ENCODE measurements at places on chromosomes 7 and 10. TPM values are rescaled to one million over a fixed set of nuclear protein-coding genes. Genes with fewer than 3 reads are reported as not detected.

Gene NEURL1
- total RNA-seq = 3.3 TPM

Gene MRC1
- 50.3 TPM for total RNA-seq

DNA sequence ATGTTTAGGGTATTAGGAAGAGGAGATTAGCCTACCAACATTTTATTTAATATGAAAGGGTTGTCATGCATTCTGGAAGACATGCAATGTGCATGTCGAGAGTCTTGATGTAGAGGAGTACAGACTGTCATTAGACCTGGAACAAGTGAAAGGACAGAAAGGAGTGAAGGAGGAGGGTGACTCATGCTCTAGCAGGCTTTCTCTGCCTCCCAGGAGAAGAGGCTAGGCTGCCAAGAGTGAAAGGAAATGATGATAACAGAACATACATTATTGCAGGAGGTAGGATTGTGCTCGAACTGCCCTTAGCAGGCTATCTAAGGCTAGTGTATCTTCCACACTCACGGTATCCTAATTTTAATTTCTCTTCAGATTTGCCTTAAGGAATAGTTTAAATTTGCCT lies 228.8 kb downstream of the EXOC4 start:
- no peak overlapping the region for H3K27ac ChIP-seq
- DNase-seq = no peak
- no peak overlapping the region for H3K4me3 ChIP-seq
- H3K36me3 ChIP-seq = no peaks in the 10 kb centered on the region
- no peaks in the 10 kb centered on the region for H3K4me1 ChIP-seq
- H3K27me3 ChIP-seq = no peaks in the 10 kb centered on the region

GRCh38 chr10:87782721-87783120 lies 35.3 kb downstream of the ATAD1 start:
- peaks cover 52% of the 10 kb centered on the region for H3K36me3 ChIP-seq
- DNase-seq = no peak
- H3K4me3 ChIP-seq = no peak overlapping the region
- H3K27me3 ChIP-seq = no peaks in the 10 kb centered on the region
- H3K27ac ChIP-seq = no peak overlapping the region

GRCh38 chr7:43735802-43736603 lies 6.7 kb upstream of the COA1 start:
- H3K36me3 ChIP-seq = no peaks in the 10 kb centered on the region
- DNase-seq = no peak
- H3K4me1 ChIP-seq = no peaks in the 10 kb centered on the region
- H3K4me3 ChIP-seq = no peak overlapping the region
- no peaks in the 10 kb centered on the region for H3K27me3 ChIP-seq
- no peak overlapping the region for H3K27ac ChIP-seq

All from stomach (tissue), 19 donors.